Activated T-helper 17 cell treated with anti-CD3 and anti-CD28 coated beads, Interleukin-2, amount 50 U/mL, for 72 hours (primary cell): ENCODE measurements at places on chromosomes 16 and 17.

- ATAC-seq: no peak
These were observed 50.1 kb upstream of the CACNG5 start for GRCh38 chr17:66784621-66785364.

DNA sequence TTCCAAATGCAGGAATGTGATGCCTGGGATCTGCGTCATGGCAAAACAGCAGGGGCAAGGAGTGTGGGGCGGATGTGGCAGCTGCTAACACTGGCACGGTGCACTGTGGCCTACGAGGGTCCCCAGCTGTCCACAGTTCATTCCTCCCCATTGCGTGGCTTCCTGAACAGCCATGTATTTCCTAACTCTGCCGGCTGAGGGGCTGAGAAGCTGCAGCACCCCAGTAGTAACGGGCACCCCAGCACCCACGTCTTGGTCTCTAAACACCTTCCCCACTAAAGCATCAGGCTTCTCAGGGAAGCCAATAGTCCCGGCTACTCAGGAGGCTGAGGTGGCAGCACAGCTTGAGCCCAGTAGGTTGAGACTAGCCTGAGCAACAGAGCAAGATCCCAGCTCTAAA lies 47.6 kb downstream of the LMF1 start:
- no peak for ATAC-seq

DNA sequence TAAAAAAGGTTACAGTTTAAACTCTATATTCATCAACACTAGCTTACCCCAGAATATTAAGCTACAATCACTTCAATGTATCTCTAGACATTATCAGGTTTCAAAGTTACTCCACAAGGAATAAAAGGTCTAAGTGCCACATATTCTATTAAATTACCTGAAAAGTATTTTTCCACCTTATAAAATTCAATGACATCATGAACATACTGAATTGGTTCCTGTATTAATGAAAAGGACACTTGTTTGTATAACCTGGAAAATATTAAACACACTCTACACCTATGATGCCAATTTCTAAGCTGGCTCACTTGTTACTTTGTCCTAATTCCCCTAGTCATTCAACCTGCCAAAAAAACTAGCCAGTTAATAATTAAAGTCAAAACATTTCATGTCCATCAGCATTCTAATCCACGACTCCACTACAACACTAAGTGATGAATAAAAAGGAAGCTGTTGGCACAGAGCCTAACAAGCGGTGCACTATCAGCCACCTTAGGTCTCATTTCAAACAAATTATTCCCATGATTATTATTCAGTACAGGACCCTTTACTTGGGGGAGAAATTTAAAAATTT lies 12.2 kb downstream of the MED13 start:
- ATAC-seq: no peak

DNA sequence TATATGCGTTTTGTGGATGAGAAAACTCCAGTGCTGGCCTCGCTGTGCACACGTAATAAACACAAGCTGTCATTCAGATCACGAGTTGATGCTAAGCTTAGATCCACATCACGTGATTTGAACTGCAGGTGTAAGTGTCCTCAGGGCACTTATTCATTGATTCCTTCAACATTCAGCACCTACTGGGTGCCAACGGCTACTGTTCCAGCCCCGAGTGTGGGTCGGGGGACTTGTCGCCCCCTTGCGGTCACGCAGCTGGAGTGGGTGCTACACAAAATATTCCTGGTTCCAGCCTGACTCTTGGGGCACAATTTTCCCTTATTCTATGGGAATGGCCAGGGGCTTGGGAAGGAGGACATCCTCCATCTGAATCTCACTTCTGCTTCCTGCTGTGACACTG lies 29.9 kb upstream of the GINS2 start:
- no peak for ATAC-seq
